ENCODE measurements at places on chromosomes 3 and 15. TPM values are rescaled to one million over a fixed set of nuclear protein-coding genes. Genes with fewer than 3 reads are reported as not detected.

GOLGA6L7 gene
- total RNA-seq = not detected

CLRN1 gene
- not detected for total RNA-seq

CSNK1G1 gene
- total RNA-seq = 16.7 TPM

PCOLCE2 gene
- total RNA-seq = 1.1 TPM

ADGRG7 gene
- 24.7 TPM for total RNA-seq

EBLN2 gene
- 4.9 TPM for total RNA-seq

ATP13A4 gene
- total RNA-seq = 3.5 TPM

INO80 gene
- total RNA-seq = 19.1 TPM

IQGAP1 gene
- total RNA-seq = 148 TPM

TRH gene
- total RNA-seq = not detected

NGLY1 gene
- 146 TPM for total RNA-seq

GPR160 gene
- 8.2 TPM for total RNA-seq

IGSF11 gene
- total RNA-seq = 0.07 TPM

KCNMB3 gene
- 0.34 TPM for total RNA-seq

CILP gene
- total RNA-seq = not detected

ZBBX gene
- not detected for total RNA-seq

GABRR3 gene
- not detected for total RNA-seq

WNT7A gene
- 0.09 TPM for total RNA-seq

NDN gene
- total RNA-seq = 2.6 TPM

CTXN2 gene
- not detected for total RNA-seq

All from activated CD8-positive, alpha-beta T cell treated with anti-CD3 and anti-CD28 coated beads for 36 hours (primary cell).